Activated CD4-positive, alpha-beta T cell treated with anti-CD3 and anti-CD28 coated beads for 36 hours (primary cell): ENCODE measurements at places on chromosomes 4 and X. TPM values are rescaled to one million over a fixed set of nuclear protein-coding genes. Genes with fewer than 3 reads are reported as not detected.
A peak's percentile ranks its signal among the peaks of the same experiment; 100 is the strongest.

EPGN gene
- not detected for total RNA-seq

GRCh38 chr4:112416464-112416863 lies 99.5 kb downstream of the NEUROG2 start:
- DNase-seq, result no peak

GRCh38 chr4:72629540-72629939 lies 60.5 kb upstream of the ADAMTS3 start:
- no peak for DNase-seq

DNA sequence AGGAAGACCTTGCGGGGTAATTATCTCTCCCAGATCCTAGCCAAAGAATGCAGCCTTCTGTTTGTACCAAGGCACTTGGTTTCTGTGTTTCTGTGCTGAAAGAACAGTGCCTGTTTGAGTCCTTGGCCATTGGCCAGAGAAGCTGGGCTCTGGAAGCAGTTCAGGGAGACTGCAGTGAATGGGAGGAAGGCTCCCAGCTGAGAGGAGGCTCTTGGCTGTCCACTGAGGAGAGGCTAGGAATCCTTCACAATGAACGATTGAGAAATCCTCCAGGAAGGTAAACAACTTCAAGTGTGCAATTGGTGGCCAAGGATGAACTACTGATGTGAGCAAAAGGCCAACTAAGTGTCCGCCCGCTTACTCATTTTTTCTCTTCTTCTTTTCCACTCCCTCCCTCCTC lies 61.3 kb downstream of the HS3ST1 start:
- DNase-seq, result no peak

GRCh38 chrX:136674270-136674985 lies 26.5 kb downstream of the CD40LG start:
- no peak for DNase-seq

DNA sequence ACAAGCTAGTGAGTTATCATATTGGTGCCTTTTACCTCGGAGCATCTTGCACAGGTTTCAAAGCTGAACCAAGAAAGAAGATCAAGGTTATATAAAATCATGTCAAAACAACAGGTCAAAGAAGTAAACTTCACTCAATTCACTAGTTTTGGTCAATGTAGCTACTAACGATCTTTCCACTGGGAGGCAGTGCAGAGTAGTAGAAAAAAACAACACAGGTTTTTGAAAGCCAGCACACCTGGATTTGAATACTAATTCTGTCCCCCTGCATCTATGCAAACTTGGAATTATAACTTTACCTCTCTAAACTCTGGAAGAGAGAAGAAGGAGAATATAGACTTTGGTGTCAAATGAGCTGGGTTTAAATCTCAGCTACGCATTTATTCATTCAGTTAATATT lies 266.1 kb downstream of the GRIA3 start:
- peak; percentile 3 for DNase-seq

- DNase-seq, result no peak
Measured at GRCh38 chrX:13499736-13500135, 69.7 kb upstream of the EGFL6 start.

DNA sequence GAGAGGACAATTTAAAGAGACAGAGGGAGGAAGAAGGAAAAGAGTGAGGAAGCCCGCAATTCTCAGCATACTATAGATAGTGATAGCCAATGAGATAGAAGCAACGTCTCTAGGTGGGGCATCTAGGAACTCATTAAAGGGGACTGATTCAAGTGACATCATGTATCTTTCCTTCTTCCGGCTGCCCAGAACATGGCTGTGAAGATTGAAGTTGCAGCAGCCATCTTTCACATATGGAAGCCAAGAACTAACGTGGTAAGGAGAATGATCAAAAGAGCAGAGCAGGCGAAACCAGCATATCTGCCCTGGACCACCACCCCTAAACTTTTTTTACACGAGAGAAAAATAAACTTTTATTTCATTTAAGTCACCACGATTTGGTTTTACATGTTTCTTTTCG lies 133.8 kb downstream of the DDX53 start:
- no peak for DNase-seq

DNA sequence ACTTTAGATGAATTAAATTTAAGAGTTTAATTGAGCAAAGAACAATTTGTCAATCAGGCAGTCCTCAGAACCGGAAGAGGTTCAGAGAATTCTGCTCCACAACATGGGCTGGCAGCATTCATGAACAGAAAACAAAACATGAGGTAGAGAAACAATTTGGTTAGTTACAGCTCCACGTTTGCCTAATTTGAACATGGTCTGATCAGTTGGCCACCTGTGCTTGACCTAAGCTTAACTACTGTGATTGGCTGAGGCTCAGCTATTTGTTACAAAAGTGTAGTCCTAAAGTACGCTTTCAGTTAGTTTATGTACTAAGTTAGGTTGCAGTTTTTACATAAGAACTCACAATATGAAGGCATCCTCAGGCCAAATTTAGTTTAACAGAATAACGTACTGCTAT lies 258.6 kb downstream of the ADAM29 start:
- DNase-seq, result no peak

ODAM gene
- not detected for total RNA-seq

- no peak for DNase-seq
Measured at GRCh38 chr4:165199722-165200121, 7.6 kb upstream of the KLHL2 start.

- DNase-seq, result no peak
Measured at GRCh38 chr4:4680758-4681157, 138.9 kb upstream of the STX18 start.

FGF13 gene
- total RNA-seq, result not detected
